GM10248 (cell line): ENCODE measurements at places on chromosomes 5 and 9.

GRCh38 chr9:73093740-73094379, 57.8 kb upstream of the ANXA1 start:
- no peak for DNase-seq

GRCh38 chr5:143865426-143866025, 53.6 kb downstream of the HMHB1 start:
- no peak for DNase-seq

DNA sequence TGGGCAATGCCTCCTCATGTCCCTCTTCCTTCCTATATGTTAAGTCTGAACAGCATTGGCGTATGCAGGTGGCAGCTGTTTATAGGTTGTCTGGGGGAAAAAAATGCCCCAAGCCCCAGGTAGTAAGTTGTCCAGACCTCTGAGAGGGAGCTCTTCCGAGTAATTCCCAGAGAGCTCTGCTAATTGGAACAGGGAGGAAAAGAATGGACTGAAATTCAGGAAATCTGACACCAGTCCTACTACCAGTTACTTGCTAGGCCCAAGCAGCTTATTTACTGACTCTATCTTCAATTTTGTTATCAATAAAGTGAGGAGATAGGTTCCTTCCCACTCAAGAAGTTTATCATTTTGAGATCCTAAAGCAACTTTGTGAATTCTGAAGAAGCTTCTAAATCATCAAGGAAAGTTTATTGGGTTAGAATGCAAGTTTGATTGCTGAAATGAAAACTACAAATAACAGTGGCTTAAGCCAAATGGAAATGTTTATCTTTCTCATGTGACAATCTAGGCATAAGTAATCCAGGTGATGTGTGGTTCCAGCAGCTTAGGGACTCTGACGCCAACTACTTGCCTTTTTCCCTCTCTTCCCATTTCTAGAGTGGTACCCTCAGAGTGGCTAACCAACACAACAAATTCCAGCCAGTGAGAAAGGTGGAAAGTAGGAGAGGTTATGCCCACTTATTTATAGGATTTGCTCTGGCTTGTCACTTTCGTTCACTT, 5.6 kb downstream of the STK32A start:
- DNase-seq = no peak

DNA sequence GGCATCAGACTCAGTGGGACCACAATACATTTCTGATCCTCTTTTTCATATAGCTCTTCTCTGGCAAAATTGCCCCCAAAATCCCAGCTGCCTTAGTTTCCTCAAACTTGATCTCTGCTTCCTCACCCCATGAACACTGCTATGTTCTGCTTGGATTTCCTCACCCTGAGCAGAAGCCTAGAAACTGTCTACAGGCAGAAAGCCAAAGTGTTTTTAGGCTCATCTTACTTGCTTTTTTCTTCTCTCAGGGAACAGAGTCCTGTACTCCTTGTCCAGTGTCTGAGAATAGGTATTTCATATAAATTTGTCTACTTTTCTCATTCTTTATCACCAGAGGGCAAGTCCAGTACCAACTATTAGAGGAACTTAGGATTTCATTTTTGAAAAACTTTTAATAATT, 21.5 kb upstream of the UBAP1 start:
- DNase-seq = no peak

- DNase-seq = no peak
Observed at GRCh38 chr5:1855596-1855995, 27.1 kb downstream of the IRX4 start.

GRCh38 chr5:171810227-171810626, 24.6 kb downstream of the SMIM23 start:
- no peak for DNase-seq

DNA sequence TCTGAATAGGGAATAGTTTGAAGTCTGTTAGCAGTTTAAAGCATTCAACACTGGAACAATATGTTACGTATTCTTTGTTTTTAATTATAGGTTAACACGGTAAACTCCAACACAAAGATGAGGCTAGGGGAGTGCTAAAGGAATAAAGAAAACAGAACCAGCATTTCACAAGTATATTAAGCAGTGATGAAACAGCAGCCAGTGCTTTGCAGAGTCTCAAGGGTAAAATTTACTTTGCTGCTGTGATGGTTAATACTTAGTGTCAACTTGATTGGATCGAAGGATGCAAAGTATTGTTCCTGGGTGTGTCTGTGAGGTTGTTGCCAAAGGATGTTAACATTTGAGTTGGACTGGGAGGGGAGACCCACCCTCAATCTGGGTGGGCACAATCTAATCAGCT, 30.0 kb upstream of the GSN start:
- no peak for DNase-seq

DNA sequence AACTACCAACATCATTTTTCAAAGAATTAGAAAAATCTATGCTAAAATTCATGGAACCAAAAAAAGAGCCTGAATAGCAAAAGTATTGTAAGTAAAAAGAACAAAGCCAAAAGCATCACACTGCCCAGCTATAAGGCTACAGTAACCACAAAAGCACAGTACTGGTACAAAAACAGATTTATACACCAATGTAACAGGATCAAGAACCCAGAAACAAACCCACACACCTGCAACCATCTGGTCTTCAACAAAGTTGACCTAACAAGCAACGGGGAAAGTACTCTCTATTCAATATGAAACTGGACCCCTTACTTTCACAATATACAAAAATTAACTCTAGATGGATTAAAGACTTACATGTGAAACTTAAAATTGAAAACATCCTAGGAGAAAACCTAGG, 94.2 kb upstream of the TARS1 start:
- no peak for DNase-seq

GRCh38 chr9:31574006-31574765, 810.3 kb upstream of the ACO1 start:
- no peak for DNase-seq

GRCh38 chr5:74224331-74224730, 416.2 kb downstream of the ENC1 start:
- no peak for DNase-seq

- DNase-seq = no peak
Observed at GRCh38 chr5:86075139-86075538, 542.6 kb upstream of the COX7C start.

GRCh38 chr5:58133216-58133615, 326.7 kb downstream of the PLK2 start:
- DNase-seq = no peak

- no peak for DNase-seq
Observed at GRCh38 chr5:172442592-172442991, 11.7 kb downstream of the SH3PXD2B start.

- no peak for DNase-seq
Observed at GRCh38 chr5:157186309-157187045, 5.8 kb downstream of the ITK start.

- DNase-seq = no peak
Observed at GRCh38 chr5:66643387-66643786, 47.2 kb downstream of the MAST4 start.

DNA sequence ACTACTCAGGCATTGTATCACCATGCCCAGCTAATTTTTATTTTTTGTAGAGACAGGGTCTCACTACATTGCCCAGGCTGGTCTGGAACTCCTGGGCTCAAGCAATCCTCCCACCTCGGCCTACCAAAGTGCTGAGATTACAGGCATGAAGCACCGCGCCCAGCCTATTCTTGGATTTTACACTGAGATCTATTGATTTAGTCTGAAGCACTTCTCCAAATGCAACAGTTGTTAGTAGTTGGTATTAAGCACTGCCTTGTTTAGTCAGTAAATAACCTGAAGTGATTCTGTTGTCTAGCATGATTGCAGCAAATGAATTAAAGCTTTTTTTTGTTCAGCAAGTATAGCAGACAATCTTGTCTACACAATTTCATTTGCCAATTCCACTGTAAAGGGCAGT, 8.9 kb upstream of the CCNB1 start:
- no peak for DNase-seq

GRCh38 chr5:989961-990530, 18.6 kb upstream of the NKD2 start:
- no peak for DNase-seq

- DNase-seq = no peak
Observed at GRCh38 chr9:137242269-137243203, 1.4 kb downstream of the TUBB4B start.

DNA sequence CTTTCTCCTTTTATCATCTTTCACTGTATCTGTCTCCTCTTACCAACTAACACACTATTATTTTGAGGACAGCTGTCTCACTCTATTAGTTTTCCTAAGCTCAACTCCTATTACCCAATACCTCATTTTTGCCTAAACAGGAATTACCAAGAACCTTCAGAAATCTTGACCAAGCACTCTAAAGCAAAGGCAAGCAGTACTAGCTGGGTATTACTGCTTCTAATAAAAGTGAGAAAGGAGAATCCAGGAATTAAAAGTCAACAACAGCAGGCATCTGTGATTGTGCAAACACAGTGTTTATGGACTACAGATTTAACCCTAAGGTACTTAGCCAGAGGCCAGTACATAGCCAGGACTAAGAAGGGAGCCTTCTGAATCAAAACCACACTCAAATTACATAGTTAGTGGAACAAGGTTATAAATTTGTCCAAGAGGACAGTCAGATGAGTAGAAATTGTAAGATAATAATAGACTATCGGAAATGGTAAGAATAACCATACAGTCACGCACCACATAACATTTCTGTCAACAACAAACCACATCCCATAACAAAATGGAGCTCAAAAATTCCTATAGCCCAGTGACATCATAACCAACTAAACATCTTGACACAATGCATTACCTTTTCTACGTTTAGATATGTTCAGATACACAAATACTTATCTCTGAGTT, 8.3 kb downstream of the RFX3 start:
- DNase-seq = no peak

GRCh38 chr9:115276621-115277020, 158.7 kb upstream of the TNC start:
- DNase-seq = no peak

- no peak for DNase-seq
Observed at GRCh38 chr9:76534026-76534425, 75.0 kb downstream of the GCNT1 start.

DNA sequence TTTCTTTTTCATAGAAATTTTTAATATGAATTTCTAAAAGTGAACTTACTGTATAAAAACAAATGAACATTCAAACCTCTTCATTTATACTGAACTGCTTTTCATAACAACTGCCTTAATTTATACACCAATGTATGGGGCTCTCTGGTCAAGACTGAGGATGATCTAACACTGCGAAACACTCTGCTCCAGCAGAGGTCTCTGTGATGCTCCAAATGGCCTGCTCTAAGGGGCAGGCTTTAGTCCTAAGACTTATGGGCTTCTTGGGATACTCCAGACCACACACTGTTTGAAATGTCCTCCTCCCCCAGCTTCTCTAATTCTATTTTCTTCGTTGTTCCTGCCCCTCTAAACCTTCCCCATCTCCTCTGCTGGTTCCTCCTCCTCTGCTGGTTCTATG, 58.5 kb downstream of the LIFR start:
- DNase-seq = no peak

DNA sequence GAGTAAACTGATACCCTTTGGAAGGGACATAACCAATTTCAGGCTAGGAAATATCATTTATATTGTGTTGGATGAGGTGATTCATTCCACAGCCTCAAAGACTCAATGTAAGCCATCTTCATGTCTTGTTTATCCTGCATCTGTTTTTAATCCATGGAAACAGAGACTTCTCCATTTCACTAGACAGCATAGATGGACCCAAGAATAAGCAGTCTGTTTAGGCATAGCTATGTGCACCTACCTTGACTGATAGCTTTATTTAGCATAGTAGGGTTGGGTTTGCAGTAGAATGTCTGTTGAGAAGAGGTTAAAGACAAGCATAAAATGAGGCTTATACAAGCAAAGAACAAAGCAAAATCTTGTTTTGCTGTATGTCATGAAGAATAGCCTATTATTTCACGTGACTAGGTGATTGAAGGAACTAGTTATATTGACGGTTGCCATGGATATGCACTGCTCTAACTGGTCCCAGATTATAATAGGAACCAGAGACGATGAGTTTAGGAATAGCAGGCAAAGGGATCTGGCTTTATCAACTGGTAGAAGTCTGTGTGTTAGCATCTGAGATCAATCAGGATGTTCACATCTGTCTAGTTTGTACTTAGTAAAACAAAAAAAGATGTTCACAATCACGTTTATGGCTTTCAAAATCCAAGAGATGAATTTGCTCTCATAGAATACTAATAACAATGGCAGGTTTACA, 154.8 kb upstream of the KLF9 start:
- no peak for DNase-seq

DNA sequence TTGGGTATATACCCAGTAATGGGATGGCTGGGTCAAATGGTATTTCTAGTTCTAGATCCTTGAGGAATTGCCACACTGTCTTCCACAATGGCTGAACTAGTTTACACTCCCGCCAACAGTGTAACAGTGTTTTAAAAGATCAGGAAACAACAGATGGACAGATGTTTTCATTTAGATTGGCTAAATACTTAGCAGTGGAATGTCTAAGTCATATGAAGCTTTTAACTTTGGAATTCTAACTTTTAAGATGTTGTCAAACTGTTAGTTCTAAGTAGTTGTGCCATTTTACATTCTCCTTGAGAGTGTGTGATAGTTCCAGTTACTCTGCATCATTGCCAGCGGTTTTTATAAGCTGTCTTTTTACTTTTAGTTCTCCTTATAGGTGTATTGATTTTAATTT, 688.8 kb downstream of the SEMA5A start:
- no peak for DNase-seq

GRCh38 chr5:16889972-16890519, 46.0 kb downstream of the MYO10 start:
- no peak for DNase-seq

- no peak for DNase-seq
Observed at GRCh38 chr5:90547072-90547536, 11.5 kb upstream of the ADGRV1 start.

DNA sequence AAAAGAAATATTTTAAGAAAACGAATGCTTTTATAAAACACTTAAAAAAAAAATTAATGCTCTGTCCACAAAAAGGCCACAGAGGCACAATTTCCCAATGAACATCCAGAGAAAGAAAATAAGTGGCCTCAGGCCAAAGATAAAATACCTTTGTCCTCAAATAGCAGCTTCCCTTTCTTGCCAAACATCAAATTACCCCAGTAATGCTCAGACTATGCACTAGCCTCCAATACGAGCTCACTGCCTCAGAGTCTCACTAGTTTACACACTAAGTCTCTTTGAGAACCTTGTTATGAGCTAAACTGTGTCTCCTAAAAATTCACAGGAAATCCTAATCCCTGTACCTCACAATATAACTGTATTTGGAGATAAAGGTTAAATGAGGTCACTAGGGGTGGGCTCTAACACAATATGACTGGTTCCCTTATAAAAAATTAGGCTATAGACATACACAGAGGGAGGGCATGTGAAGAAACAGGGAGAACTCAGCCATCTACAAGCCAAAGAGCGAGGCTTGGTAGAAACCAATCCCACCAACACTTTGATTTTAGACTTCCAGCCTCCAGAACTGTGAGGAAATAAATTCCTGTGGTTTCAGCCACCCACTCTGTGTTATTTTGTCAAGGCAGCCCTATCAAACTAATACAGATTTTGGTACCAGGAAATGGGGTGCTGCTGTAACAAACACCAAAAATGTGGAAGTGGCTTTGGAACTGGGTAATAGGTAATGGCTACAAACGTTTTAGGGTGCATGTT, 4.4 kb downstream of the MPDZ start:
- DNase-seq = no peak

- DNase-seq = no peak
Observed at GRCh38 chr9:103364753-103365152, 369.6 kb downstream of the CYLC2 start.

- no peak for DNase-seq
Observed at GRCh38 chr9:110126986-110127864, 80.7 kb downstream of the C9orf152 start.
